ENCODE measurements at places on chromosomes 1 and 21.
A peak's percentile ranks its signal among the peaks of the same experiment; 100 is the strongest.

GRCh38 chr1:86153836-86154235 lies 2.7 kb downstream of the COL24A1 start:
- no peak for DNase-seq

DNA sequence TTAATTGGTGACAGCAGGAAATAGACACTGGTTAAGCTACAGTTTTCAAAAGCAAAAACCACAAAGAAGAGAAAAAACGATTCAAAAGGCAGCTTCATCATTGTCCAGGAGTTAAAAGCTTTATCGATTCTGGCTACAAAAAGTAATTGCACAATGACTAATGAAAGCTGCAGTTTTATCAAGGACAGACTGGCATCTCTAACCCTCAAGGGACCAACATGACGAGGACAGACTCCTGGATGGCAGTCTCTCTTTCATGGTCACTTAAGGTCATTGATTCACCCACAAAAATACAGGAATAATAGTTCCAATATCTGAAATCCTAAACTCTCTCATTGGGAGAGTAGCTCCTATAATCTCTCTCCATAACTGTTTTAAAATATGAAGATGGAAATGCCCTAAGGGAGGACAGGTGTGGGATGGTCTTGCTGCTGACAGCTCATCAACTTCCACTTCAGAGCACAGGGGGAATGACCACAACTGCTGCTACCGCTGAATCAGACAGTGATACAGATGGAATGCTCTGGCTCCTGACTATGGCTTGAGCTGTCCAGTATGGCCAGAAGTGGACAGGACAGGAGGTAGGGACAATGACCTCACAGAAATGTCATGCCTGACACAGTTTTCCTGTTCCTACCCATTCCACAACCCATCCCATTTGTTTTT lies 17.4 kb upstream of the CPLANE2 start:
- DNase-seq: no peak

GRCh38 chr1:235671992-235672391 lies 22.4 kb upstream of the GNG4 start:
- DNase-seq: no peak

DNA sequence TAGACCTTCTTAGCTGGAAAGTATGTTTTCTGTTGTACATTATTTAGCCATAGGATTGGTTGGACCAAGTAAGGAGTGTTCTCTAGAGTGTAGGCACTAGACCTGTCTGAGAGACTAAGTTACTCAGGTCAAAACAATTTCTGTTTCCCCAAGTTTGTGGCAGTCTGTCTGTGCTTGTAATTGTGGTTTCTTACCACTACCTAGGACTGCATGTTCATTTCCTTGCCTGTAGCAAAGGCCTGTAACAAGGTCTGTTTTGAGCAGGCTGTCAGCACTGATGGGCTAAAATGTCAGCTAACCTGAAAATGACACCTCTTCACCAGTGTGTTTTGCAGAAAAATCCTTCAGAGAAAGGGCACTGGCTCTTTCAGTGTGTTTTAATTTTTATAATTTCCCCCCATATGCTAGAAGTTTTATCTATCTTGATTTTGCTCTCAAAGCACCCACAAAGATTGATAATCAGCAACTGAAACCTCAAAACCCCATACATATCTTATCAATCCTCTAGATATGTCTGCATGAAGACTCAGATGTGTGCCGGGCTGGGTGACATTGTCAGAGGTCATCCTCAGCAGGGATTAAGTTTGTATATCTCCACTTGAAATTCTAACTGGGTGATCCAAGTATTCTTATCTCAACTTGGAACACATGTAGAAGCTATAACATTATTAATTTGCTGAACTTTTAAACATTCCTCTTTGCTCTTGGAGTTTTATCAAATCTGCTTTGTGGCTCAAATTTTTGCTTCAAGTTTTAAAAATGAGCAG lies 50.7 kb upstream of the ST6GALNAC3 start:
- DNase-seq: no peak

GRCh38 chr1:31757204-31757679 lies 6.9 kb downstream of the ADGRB2 start:
- no peak for DNase-seq

DNA sequence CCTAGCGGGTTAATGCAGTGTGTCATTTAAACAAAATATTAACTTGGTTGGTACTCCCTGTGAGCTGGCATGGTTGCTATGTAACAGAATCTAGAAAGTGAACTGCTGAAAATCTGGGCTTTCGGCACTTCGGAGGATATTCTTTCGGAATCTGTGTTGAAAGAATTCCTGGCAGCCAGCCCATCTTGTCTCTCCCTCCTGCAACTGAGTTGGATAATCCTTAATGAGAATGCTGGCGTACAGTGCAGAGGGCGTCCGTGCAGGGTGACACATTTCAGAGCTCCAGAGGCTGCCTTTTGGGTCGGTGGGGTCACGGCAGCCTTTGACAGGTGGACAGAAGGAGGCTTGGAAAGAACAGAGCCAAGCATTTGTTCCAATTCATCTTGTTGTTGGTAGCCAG lies 3.7 kb downstream of the KAZN start:
- DNase-seq: peak; percentile 20

DNA sequence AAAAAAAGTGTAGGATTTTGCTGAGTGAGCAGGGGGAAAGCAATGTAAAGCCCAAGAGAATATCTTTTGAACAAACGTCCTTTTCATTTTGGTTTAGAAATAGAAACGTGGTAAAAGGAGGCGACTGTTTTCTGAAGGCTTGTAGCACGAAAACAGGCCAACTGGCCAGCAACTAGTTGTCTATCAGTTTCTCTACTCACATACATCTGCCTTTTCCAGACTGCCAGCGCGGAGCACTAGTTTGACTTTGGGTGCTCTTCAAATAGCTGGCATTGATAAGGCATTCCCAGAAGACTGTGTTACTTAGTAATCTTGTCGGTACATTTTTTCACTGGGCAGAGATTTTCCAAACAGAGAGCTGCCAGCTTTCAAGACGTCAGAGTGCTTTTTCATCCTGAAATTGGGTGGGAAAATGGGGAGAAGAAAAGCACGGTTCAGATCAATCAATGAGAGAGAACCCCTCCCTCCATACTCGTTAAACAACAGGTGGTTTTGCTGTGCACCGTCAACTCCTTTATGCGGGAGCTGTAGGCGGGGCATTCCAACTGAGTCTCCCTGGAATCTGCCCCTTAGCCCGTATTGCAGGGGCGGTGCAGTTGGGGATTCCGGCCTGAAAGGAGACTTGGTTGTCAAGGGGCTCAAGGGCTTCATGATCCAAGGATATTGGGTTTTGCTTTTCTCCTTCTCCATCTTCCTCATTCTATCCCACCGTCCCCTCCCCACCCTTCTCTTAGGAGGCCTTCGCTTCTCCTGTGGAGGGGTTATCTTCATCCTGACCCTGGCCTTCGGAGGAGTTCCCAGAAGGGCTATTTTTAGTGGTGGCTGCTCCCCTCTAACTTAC lies 884 bp upstream of the LRRC8C start:
- no peak for DNase-seq

- no peak for DNase-seq
Observed at GRCh38 chr1:86706018-86706635, 1.8 kb downstream of the SH3GLB1 start.

- no peak for DNase-seq
Observed at GRCh38 chr1:58931756-58932155, 147.9 kb upstream of the JUN start.

DNA sequence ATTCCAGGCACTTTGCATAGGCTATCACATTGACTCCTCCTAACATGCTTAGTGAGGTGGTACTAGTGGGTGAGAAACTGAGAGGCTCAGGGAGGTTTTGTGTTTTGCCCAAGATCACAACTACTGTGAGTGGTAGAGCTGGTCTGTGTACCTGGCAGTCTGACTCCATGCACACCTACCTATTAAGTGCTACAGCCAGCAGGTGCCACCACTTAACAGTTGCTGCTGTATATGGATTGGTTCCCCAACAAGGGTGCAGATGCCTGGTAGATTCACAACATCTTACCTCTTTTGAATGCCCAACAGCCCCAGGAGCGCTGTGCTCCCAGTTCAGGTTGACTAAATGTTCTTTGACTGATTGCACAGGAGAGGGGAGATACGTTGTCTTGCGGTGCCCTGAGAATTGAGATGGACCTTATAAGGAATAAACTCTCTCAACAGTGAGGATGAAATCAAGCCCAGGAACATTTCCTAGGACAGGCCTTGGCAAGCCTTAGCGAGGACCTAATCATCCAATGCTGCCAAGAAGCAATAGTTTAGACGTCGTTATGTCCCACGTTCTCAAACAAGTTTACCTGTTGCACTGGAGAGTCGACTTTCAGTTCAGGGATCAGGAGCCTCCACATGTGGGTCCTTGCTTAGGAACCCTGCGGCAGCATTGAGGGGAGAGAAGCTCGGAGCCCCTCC lies 78.9 kb upstream of the F3 start:
- DNase-seq: no peak

- no peak for DNase-seq
Observed at GRCh38 chr1:21703318-21703963, 34.3 kb upstream of the RAP1GAP start.

DNA sequence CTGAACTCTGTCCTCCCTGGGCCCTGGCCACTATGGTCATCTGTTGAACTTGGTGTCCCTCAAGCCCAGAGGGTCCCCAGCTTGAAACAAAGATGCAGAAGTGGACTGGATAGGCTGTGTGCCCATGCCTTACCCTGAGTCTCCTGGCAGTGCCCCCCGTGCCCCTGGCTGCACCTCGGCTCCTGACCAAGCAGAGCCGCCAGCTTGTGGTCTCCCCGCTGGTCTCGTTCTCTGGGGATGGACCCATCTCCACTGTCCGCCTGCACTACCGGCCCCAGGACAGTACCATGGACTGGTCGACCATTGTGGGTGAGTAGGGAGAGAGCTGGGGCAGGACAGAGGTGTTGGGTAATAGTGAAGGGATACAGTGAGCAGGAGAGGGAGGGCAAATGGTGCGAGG lies 10.7 kb downstream of the TIE1 start:
- no peak for DNase-seq

- DNase-seq: no peak
Observed at GRCh38 chr1:1758692-1759455, 19.4 kb downstream of the NADK start.

GRCh38 chr1:87226341-87226760 lies 102.3 kb upstream of the LMO4 start:
- peak; percentile 97 for DNase-seq

GRCh38 chr1:206110161-206110560 lies 7.0 kb downstream of the AVPR1B start:
- DNase-seq: no peak

- DNase-seq: no peak
Observed at GRCh38 chr1:85091671-85092280, 43.5 kb upstream of the MCOLN3 start.

DNA sequence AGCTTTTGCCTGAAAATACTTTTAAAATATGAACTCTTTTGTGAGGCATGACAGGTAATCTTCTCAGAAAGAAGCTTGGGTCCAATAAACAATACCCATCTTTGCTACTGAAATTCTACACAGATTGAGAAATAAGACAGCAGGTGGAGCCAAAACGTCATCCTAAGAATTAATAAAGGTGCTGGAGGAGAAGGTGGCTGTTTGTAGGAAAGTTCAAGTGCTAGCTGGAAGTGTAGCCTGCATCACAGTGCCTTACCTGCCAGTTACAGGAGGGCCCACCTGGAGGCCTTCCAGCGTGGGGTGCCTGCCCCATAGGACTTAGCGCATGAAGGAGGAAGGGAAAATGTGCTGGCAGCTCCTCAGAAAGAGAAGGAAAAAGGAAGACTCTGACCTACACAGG lies 93.7 kb downstream of the TTC3 start:
- no peak for DNase-seq

- peak; percentile 18 for DNase-seq
Observed at GRCh38 chr1:9593492-9594465, 5.1 kb downstream of the TMEM201 start.

DNA sequence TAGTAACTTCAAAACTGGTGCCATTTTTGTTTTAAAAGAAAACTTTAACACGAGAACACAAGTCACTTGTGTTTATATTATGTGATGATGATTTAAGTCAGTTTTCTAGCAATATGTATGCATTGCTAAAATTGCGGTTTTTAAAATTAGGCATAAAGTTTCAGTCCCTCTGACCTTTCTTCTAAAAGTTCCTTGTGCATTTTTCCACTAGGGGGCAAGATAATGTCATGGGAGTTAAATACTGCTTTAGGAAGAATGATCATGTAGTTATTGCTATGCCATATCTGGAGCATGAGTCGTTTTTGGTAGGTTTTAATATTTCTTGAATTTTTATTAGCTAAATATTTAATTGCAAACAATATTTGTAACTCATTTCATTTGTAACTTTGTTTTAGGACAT lies 10.7 kb downstream of the CDC7 start:
- DNase-seq: no peak

DNA sequence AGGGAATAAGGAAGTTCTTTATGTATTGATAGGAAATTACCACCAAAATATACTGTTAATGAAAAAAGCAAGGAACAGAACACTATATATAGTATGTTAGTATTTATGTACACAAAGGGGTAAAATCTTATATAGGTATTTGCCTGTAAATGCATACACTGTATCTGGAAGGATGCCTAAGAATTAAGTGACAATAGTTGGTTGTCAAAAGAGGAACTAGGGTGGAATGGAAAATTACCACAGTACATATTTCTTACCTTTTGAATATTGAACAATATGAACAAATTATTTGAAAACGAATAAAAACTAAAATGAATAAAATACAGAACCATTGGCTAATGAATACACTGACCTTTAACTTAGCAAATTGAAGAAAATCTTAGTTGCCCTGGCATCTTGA lies 13.6 kb downstream of the ARPC5 start:
- no peak for DNase-seq

- DNase-seq: no peak
Observed at GRCh38 chr1:52455686-52456085, 51.3 kb downstream of the PRPF38A start.

DNA sequence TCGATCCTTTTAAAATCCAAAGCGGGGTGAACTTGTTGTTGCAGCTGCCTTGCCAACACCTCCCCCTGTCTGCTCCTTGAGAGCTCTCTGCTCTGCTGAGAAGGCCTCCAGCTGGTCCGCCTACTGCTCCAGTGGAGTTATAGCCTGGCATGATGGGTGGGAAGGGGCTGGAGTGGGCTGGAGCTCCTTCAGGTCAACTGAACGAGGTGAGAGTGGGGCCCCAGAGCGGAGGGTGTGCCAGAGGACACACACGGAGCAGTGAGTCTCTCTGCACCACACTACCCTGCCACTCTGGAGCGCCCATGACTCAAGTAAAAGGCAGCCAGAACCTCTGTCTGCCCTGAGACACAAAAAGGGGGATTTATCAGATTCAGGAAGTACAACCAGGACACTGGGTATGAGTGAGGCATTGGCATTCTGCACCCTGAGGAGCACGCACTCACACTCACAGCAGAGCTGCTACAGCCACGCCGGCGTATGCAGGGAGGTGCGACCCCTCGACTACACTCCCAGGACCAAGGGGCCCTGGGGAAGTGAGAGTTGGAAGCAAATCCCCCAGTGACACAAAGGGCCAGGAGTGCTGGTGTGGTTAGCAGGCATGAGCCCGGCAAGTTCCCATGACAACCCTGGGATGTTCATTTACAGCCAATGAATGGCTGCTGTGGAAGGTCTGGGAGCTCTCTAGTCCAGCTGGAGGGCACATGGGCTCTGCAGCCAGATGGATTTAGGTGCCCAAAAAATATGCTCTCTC lies 28.0 kb upstream of the EVA1B start:
- DNase-seq: peak; percentile 38

Data from fibroblast of skin of left biceps (primary cell).